Mesenteric fat pad (tissue), 1 donor: ENCODE measurements at places on chromosomes 5 and 9. TPM values are rescaled to one million over a fixed set of nuclear protein-coding genes. Genes with fewer than 3 reads are reported as not detected.

Gene MLANA
- not detected for total RNA-seq

Gene IRX4
- total RNA-seq = not detected

Gene SLCO6A1
- not detected for total RNA-seq

Gene CKS2
- 6.5 TPM for total RNA-seq

Gene ESM1
- total RNA-seq = not detected

Gene SPINK1
- 3.7 TPM for total RNA-seq

Gene ECPAS
- 120 TPM for total RNA-seq

GRCh38 chr5:107513337-107514085 lies 157.2 kb downstream of the EFNA5 start:
- DNase-seq = no peak

GRCh38 chr9:131733541-131734061 lies 6.3 kb downstream of the RAPGEF1 start:
- no peak for DNase-seq

DNA sequence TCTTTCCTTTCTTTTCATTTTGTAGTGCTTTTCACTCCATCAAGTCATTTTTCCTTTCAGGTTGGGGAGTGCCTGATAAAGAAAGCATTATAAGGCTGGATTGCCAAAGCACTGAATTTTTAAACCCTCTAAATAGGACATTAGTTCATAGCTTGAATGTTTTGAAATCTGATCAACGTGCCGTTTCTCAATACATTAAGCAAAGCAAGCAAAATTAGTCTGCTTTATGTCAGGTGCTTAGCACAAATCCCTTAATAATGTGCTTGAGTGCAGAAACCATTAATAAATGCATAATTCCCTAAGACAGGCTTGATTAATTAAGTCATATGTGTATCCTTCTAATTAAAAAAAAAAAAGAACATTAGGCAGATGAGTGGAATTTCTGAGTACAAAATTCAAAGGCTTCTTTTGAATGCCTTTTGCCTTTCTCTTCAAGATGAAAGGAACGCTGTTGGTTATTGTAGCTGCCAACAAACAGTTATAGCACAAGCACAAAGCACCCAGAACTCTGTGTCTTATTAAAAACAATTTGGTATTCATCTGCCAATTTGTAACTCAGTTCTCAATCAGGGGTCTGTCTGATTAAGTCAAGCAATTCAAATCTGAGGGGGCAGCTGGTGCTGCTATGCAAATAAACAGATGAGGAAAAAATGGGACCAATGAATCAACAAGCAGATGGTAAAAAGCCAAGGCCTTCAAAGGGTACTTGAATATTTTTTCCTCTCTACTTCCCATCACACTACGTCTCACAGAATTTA lies 233.7 kb downstream of the TLE1 start:
- no peak for DNase-seq

DNA sequence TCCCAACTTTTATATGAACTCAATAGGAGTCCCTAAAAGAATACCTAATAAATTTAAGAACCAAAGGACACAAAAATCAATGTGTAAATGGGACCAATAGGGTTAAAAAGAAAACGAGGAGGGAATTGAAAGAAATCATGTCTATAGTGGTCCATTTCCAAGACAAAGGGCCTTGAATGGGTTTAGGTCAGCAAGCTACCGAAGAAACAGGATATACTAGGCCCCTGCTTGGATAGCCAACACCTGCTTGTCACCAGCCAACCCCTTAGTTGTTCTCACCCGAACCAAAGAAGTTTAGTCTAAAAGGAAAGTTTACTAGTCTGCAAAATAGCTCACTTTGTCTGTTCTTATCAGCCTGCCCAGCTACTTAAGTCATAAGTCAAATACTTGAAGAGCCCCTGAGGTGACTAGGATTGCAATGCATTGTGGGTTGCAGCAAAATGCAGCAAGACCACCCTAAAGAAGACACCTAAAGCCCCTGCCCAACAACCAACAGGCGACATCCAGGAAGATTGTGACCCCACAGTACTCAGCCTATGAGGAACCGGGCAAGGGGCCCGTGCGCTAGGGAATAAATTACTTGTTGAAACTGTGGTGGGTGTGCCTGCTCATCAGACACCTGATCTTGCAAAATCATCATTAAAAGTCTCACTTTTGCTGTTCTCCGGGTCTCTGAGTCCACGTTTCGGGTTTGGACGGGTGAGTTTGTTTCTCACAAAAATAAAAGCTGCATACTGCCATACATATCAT lies 183.9 kb upstream of the PPP1R26 start:
- peak; percentile 28 for DNase-seq

DNA sequence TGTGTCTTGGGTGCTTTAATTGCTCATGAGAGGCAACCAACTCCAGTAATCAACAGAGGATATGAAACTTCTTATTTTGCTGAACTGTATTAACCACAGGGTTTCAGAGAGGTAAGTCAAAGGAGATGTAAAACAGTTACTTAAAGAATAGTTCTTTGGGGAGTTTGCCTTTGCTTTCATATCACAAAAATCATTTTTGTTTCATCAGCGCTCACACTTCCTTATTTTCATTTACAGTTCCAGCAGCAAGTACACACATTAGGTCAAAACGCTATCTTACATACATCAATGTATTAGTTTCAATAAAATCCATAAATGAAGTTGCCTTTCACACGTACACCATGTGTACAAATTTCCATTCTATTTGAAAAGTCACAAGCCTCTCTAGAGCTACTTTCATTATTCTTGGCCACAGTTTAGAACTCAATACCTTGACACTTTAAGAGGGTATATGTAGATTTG lies 50.1 kb downstream of the ST8SIA4 start:
- no peak for DNase-seq

DNA sequence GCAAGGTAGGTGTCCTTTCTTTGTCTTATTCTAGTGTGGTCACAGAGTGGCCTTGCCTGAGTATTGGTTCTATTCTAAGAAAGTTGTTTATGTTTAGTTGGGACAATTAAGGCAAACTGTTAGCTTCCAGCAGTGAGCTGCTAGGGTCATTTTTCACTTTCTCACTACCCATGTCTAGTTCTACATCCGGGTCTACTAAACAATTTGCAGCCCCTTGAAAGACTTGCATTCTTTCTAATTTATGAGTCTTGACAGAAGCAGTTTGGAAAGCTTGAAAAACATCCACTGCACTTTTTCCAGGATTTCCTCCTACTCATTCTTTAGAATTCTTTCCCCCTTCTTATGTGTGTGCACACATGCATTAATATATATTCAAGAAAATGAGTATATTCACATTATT lies 892.2 kb upstream of the ACO1 start:
- DNase-seq = no peak

DNA sequence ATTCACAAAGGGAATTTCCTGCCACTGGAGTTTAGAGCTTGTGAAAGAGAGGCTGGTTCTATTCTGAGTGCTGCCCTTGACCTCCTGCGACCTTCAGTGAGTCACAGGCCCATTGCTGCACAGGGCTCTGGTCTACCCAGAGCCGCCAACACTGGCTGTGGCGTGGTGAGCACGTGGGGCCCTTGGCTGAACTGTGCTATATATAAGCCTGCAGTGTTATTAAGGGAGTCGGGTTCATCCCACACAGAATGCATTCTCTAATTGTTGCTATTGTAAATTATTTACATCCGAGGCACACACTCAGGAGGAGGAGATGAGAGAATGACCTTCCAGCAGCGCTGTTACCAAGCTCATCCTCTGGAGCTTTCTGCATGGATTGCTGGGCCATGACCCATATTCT lies 47.1 kb downstream of the BRINP1 start:
- DNase-seq = no peak

- DNase-seq = no peak
These were observed 19.1 kb upstream of the SLC31A2 start for GRCh38 chr9:113131689-113132151.

DNA sequence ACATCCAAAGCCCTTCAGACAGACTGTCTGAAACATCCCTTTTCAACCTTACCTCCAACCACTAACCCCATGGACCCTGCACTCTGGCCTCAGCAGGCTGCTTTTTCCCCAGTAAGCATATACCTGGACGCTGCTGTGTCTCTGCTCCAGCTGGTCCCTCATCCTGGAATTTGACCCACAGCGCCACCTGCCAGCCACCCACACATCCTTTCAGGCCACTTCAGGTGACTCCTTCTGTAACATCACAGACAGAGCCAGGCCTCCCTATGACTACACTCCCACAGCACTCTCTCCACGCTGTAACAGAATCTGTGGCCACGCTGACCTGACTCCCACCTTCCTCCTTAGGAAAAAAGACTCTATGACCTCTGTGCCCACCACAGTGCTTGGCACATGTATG lies 3.4 kb downstream of the MGAT1 start:
- DNase-seq = no peak

- DNase-seq = no peak
These were observed 401.9 kb upstream of the PDE4D start for GRCh38 chr5:60295423-60295822.

GRCh38 chr9:100227636-100228035 lies 125.1 kb downstream of the TEX10 start:
- no peak for DNase-seq

GRCh38 chr9:130688072-130688471 lies 5.5 kb upstream of the EXOSC2 start:
- DNase-seq = no peak

GRCh38 chr5:24163091-24163490 lies 481.7 kb downstream of the CDH10 start:
- no peak for DNase-seq

DNA sequence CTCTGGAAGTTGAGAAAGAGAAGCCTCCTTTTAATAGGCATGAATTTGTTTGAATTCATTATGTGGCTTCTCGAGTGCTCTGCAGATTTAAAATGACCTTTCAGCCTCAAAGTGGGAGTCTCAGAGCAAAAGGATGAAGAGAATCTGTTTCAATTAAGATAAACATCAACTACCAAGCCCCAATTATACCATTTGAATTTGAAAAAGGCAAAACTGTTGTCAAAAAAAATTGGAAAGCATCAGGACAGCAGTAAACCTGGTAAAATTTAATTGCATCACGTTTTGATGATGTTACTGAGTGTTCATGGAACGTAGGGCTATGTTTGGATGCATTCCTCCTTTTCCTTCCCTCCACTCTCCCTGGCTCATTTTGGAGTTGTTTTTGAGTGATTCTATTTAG lies 637.2 kb downstream of the PDE4D start:
- no peak for DNase-seq

DNA sequence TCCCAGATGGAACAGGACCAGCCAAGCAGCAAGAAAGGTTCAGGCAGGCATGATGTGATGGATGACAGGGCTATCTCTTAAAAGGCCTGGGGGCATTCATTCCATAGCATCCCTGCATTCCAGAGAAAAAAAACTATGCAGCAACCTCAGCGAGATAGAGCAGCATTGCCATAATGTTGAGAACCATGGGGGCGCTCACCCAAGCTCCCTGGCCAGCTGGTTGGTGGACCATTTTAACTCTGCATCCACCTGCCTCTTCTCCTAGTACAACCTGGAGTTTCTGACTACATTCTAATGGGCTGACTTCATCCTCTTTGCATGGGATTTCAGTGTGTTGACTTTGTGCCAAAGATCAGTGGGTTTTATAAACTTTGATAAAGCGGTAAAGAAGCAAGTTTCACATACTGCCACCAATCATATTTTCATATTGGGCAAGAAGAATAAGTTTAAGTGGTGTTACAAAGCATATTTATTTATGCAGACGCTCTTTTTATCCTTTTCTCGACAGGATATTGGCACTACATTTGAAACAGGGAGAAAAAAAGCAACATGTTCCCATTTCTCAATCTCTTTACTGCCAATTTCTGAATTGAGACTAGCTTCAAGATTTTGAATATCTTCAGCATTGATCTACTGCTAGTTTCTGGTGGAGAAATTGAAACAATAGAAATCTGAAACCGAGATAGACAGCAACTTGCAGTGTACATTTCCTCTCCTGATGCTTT lies 378.3 kb upstream of the WWC1 start:
- DNase-seq = no peak

DNA sequence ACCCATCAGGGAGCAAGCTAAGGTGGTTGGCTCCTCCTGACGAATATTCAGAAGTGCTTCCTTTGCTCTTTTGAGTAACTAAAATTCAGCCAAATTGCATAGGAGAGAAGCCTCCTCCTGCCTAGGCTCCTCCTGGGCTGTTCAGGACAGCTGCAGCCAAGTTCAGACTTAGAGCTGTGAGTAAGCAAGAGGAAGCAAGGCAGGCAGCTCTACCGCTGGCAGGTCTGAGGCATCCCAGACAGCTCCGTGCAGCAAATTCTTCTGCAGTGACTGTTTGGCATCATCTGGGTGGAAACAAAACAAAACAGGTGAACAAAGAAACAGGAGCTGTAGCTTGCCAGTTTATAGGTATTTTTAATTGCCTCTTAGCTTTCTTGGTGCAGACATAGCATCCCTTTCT lies 421.0 kb downstream of the GADD45G start:
- no peak for DNase-seq

GRCh38 chr9:61674465-61674864 lies 484.6 kb downstream of the SPATA31A7 start:
- DNase-seq = peak; percentile 67

- no peak for DNase-seq
These were observed 160.7 kb downstream of the PDE4D start for GRCh38 chr5:59732806-59733205.

GRCh38 chr9:32500768-32501167 lies 25.2 kb downstream of the RIGI start:
- DNase-seq = no peak

DNA sequence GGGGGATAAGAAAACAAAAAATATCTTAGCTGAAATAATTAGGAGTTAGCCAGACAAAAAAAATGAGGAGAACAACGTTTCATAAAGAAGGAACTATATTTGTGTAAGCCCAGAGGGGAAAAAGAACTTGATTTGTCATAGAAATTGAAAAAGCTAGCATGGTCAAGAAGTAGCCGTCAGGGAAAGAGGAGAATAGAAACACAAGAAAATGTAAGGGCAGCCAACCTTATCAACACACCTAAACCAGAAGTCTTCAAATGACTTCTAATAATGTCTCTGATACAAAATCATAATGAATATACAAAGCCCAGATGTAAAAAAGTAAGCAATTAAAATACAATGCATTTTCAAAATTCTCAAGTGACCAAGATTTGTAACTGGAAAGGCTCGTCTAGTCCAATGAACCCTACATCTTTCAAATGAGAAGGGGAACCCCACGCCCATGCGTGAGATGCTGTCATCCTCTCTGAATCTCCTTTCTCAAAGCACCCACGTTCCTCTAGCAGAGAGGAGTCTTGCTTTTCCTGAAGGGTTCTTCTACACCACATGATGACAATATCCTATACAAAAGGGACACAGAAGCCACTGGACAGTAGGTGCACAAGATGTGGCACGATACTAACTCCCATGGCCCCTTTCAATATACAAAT lies 103.7 kb downstream of the ARL15 start:
- DNase-seq = no peak

- DNase-seq = no peak
These were observed 1.6 kb upstream of the SMIM32 start for GRCh38 chr5:136194576-136194975.

- no peak for DNase-seq
These were observed 104.1 kb downstream of the GABRB2 start for GRCh38 chr5:161442471-161442870.
